ENCODE measurements at places on chromosomes 2 and 18.

DNA sequence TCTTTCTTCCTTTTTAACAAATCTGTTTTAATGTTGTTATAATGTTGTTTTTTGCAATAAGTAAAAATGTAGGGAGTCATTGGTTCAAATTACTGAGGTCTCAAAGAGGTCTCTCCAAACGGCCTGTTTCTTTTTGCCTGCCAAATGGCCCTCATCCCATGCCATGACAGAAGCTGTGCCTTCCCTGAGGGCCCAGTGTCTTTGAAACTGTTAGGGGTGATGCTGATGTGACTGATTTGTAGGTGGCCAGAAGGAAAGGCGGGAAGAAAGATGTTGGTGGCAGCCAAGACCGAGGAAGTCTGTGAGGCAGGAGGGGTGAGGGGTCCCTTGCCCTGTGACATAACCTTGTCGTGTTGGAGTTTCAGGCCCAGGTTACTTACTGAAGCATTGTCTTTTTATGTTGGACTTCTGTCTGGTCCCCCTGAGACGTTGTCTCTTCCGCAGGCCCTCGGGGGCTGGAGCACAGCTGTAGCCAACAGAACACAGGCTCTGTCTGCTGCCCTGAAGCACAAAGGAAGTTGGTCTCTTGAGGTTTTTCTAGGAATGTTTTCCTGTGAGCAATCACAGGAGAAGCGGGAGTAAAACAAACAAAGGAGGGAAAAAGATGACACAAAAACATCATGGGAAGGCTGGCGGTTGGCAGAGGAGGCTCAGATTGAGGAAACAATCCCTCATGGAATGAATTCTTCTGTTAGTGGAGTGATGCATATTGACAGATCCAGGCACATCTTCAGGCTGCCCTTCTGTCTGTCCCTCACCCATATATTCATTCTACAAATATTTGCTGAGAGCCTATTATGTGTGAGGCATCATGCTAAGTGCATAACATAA is 4.9 kb upstream of the ST3GAL5 start:
- no peak for DNase-seq

- DNase-seq: no peak
Observed at GRCh38 chr2:228688007-228688645, 506.6 kb upstream of the SPHKAP start.

GRCh38 chr2:98738304-98738703 is 7.4 kb upstream of the MGAT4A start:
- no peak for DNase-seq

GRCh38 chr2:1498176-1498575 is 84.9 kb downstream of the TPO start:
- DNase-seq: no peak

GRCh38 chr18:61900504-61901281 is 7.9 kb upstream of the RNF152 start:
- no peak for DNase-seq

- DNase-seq: no peak
Observed at GRCh38 chr2:51441786-51442185, 409.9 kb upstream of the NRXN1 start.

DNA sequence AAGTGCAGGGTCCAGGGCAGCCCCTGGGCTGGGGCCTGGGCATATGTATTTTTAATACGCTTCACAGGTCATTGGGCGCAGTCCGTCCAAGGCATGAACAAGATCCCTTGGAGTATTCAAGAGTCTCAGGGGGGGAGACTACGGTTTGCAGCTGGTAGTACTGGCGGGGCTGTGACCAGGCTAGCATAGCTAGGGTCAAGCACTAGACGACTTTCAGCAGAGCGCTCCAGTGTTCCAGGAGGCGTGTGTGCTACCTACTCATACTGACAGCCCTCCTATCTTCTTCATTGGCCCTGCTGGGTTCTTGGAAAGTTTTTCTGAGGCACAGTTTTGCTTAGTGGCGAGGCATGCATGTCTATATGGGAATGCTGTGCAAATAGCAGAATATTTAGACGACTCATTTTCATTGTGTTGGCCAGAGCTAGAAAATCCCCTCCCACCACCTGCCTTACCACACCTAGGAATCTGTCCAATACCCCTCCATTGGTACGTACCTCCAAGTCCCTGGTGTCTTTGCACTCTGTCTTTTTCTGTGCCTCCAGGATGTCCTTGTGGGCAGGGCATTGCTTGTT is 68.2 kb downstream of the GLI2 start:
- no peak for DNase-seq

GRCh38 chr2:168999668-169000213 is 31.4 kb downstream of the ABCB11 start:
- no peak for DNase-seq

DNA sequence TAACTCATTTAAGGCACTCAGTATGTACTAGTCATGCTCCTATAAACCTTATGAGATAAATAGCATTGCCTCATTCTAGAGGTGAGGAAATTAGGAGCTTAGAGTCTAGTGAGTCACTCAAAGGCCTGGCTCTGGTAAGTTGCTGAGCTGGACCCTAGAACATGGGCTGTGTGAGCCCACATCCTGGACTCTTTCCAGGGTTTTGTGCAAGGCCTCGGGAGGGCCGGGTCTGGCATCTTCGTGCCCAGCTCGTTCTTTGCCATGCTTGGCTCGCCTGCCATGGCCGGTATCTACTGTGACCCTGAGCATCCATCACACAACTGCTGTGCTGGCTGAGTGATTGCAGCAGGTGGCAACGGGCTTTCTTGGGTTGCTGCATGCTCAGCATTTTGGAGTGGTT is 168.0 kb downstream of the LPIN1 start:
- no peak for DNase-seq

DNA sequence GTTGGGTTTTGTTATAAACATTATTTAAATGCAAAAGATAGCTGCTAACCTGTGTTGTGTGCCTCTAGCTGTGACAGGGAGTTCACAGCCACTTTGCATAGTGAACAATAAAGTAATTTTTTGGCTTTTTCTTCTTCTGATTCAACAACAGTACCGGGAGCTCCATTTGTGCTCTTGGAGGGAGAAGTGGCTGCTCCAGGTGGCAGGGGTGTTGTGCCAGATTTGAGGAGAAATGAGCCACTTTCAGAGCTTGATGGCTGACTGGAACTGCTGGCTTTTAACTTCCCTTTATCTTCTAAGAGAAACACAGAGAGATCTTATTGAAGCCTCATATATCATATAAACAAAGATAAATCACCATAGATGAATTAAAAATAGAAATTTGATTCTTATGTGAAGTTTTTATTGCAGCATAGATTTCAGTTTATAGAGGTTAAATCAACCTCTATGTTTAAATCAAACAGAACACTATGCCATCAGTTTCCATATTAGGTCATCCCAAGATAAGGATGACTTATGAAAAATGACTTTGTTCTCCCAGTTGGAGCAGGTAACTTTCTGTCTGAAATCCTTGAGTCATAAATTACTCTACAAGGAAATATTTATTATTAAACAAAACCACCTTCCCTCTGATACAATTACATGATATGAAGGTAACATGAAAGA is 182.0 kb upstream of the SESTD1 start:
- DNase-seq: no peak

GRCh38 chr18:23627321-23627720 is 35.4 kb downstream of the ANKRD29 start:
- no peak for DNase-seq

DNA sequence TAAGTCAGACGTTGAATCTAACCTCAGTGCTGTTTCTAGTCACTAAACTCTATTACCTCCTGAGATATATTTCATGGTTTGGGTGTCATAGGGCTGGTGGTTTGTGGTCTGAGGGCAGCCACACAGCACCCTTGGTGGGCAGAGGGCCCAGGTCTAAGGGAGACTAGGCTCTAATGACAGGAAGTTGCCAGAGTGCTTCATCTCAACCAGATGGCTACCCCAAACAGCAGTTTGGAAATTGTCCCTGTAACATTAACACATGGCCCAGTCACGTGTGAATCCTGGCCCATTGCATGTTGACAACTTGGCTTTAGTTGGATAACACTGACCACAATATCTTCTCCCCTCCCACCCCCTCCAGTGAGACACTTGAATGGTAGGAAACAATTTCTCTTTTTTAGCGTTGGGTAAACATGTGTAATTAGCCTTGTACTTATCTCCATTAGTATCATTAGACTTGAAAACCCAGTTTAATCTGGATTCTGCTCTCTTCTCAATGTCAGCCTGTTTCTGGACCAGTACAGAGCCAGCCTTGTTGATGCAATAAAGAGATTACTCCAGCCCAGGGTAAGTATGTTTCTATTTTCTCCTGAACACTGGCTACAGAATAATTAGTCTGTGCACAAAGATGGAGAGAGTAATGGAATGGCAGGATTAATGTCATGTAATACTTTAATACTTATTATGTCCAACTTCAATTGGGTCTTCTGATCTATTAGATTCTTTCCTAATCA is 187.8 kb upstream of the SIX3 start:
- DNase-seq: peak; percentile 53

DNA sequence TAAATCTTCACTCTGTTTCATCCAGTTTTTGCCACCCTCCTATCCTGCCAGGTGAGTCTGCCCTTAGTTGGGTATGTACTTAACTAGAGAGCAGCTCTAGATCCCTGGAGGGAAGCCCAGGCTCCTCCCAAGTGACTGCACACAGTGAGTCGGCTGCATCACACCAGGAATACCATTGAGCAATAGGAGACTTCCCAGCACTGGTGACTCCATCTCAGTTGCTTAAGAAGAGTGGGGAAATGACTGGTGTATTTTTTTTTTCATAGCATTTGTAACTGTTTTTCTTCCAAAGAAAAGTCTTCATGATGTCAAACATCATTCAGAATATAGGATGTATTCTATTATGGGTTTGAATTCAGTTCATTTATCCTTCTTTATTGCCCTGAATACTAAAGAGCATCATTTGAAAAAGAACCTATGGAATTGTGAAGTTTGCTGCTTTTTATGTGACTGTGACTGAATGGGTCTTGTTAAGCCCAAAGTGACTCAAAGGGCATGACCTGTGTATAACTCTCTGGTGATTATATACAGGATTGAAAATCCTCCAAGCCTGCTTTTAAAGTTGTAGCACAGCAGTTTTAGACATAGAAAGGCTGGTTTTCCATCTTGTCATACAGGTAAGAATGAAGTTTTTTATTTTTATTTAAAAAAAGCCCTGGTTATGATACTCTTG is 84.3 kb downstream of the MAP3K20 start:
- DNase-seq: no peak

DNA sequence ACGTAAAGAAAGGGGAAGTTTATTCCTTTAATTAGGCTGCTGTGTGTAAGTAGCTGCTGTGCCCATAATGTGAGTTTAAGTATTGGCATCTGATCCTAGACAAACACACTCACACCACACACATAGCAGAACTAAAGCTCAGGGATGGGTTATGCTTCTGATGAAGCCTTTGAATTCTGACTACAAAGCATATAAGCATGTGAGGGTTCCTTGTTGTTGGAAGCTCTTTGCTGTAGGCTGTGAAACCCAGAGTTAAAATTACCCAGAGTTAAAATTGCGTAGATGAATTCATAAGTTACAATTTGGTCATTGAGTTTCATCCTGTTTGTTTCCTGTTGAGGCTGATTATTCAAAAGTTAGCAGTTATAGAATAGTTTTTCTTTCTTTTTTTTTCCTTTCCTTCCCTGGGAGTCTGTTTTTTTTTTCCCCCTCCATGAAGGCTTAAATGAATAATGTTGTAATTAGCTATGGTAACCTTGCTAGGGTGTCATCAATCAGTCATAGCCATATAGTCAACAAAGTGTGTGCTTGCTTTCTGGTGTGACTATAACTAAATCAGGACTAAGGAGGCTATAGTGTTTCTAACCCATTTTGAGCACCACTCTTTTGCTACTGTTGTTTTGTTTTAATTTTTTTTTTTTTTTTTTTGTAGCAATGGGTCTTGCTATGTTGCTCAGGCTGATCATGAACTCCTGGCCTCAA is 426.1 kb downstream of the PARD3B start:
- DNase-seq: no peak

- no peak for DNase-seq
Observed at GRCh38 chr2:111642586-111643327, 241.2 kb downstream of the ANAPC1 start.

DNA sequence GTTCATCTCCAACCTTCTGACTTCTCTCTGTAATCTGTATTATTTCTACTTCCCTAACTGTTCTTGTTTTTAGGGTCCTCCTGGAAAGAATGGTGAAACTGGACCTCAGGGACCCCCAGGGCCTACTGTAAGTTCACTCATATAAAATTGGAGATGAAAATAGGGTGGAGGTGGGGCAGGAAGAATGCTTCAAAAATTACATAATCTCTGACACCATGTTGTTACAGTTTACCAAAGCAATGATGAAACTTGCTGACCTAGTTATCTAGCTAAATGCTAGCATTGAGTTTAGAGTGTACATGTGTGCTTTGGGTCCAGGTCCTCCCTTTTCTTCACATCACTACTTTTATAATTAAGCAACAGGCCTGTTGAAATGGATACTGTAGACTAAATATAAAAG is 23.1 kb downstream of the COL3A1 start:
- no peak for DNase-seq

GRCh38 chr2:175877845-175878544 is 124.1 kb downstream of the LNPK start:
- no peak for DNase-seq

GRCh38 chr2:205613970-205614559 is 68.2 kb upstream of the NRP2 start:
- DNase-seq: no peak
